ENCODE measurements at places on chromosomes 11 and 22. TPM values are rescaled to one million over a fixed set of nuclear protein-coding genes. Genes with fewer than 3 reads are reported as not detected.

- no peak for DNase-seq
Measured at GRCh38 chr11:1481483-1481825, 5.1 kb downstream of the MOB2 start.

DNA sequence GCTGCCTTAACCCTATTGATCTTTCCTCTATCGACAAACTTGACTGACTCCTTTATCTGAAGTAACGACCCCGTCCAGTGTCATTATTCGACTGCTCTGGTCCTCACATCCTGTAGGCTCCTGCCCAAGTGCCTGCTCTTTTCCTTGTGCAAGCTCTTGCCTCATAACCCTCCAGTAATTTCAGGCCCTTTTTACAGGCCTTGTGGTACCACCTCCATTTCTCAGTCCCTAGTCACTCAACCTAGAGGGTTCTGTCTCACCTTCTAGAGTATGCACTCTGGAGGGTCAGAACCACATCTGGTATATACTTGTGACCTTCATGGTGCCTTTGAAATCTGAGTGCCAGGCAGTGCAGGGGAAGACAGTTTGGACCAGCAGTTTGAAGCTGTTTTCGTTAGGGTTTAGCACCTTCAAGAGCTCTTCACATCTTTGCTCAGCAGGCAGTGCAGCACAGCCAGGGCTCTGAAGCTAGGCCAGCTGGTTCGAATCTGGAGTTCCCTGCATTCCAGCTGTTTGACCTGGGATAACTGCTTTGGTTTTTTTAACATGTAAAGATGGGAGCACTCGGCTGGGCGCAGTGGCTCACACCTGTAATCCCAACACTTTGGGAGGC, 11.2 kb downstream of the SNRPD3 start:
- DNase-seq, result no peak

- DNase-seq, result peak; percentile 85
Measured at GRCh38 chr11:88535916-88536547, 198.5 kb upstream of the CTSC start.

DNA sequence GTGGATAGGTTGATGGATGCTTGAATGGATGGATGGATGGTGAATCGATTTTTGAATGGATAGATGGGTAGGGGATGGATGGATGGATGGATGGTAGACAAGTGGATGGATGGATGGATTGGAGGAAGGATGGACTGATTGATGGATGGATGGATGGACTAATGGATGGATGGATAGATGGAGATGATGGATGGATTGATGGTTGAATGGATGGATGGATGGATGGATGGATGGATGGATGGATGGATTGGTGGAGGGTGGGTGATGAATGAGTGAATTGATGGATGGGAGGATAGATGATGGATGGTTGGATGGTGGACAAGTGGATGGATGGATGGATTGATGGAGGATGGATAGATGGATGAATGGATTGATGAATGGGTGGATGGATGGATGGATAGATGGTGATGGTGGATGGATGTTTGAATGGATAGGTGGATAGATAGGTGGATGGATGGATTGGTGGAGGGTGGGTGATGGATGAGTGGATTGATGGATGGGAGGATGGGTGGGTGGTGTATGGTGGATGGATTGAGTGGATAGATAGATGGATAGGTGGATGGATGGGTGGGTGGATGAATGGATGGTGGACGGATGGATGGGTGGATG, 1140.9 kb downstream of the BRD1 start:
- no peak for DNase-seq

GRCh38 chr22:44309137-44309536, 3.6 kb downstream of the SHISAL1 start:
- peak; percentile 41 for DNase-seq

The PKNOX2 gene
- total RNA-seq, result not detected

The DEPDC7 gene
- 0.35 TPM for total RNA-seq

GRCh38 chr11:79237703-79238102, 203.1 kb downstream of the TENM4 start:
- DNase-seq, result no peak

DNA sequence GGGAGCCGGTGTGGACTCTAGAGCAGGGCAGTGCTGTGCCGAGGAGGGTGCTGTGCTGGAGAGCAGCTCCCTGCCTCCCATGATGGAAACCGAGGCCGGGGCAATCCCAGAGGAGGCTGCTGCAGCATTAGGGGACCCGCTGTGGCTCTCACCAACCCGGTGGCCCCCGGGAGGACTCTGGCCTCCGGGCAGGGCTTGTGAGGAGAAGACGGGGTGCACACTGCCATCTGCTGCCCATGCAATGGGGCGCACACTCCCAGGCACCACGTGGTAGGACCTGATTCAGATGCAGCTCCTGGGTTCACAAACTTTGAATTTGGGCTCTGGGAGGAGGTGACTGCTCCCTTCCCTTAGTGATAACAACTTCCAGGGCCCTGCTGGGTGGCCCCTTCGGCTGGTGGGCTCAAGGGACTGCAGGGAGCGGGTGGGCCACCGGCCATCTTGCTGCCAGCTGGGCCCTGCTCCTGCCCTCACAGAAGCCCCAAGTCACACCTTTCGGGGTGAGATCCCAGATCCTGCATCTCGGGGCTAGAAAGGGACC, 93.8 kb upstream of the FGF3 start:
- DNase-seq, result no peak

- no peak for DNase-seq
Measured at GRCh38 chr22:43230971-43231723, 44.2 kb upstream of the TTLL12 start.

DNA sequence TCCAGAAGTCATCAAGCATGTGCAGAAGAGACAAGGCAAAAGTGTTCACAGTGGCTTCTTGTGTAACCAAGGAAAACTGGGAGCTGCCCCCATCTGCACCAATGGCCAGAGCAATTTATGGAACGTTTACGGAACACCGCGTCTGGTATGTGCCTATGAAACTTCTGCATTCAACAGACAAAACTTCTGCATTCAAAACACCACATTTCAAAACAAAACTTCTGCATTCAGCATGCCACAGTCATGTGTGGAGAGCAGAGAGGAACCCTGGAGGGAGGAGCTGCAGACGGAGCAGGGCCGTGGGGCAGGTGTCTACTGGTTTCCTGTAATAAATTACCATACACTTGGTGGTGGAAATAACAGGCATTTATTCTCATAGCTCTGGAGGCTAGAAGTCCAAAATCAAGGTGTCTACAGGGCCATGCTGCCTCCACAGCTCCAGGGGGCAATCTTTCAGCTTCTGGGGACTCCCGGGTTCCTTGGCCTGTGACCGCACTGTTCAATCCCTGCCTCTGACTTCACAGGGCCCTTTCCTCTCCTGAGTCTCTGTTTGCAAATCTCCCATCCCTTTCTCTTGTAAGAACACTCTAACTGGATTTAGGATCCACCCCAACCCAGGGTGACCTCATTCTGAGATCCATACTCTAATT, 32.2 kb downstream of the RPL3 start:
- no peak for DNase-seq

- no peak for DNase-seq
Measured at GRCh38 chr11:113977071-113977490, 2.2 kb downstream of the HTR3A start.

The ARHGEF17 gene
- total RNA-seq, result 24.2 TPM

The MRPL11 gene
- 46.9 TPM for total RNA-seq

The CDK2AP2 gene
- total RNA-seq, result 23.0 TPM

GRCh38 chr11:68047437-68048290, 8.8 kb downstream of the TCIRG1 start:
- DNase-seq, result no peak

GRCh38 chr11:117816846-117817367, 7.6 kb downstream of the FXYD2 start:
- no peak for DNase-seq

GRCh38 chr22:32832174-32832573, 30.7 kb downstream of the TIMP3 start:
- no peak for DNase-seq

The PCSK7 gene
- 47.7 TPM for total RNA-seq

DNA sequence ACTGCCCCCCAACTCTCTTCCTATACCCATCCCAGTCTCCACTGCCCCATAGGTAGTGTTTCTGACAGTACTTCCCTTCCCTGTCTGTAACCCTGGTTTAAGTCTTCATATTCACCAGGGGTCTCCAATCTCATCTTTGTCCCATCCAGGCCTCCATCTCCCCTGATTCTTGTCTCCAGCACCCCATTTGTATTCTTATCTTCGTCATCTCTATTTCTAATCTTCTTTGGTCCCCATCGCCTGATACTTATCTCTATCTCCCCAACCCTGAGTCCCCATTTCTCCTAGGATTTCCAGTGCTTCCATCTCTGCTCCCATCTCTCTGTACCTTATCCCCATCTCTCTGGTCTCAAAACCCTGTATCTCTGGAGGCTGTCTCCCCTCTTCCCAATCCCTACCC, 1.8 kb downstream of the PHOX2A start:
- DNase-seq, result no peak

GRCh38 chr11:17722000-17722643, 2.8 kb downstream of the MYOD1 start:
- no peak for DNase-seq

DNA sequence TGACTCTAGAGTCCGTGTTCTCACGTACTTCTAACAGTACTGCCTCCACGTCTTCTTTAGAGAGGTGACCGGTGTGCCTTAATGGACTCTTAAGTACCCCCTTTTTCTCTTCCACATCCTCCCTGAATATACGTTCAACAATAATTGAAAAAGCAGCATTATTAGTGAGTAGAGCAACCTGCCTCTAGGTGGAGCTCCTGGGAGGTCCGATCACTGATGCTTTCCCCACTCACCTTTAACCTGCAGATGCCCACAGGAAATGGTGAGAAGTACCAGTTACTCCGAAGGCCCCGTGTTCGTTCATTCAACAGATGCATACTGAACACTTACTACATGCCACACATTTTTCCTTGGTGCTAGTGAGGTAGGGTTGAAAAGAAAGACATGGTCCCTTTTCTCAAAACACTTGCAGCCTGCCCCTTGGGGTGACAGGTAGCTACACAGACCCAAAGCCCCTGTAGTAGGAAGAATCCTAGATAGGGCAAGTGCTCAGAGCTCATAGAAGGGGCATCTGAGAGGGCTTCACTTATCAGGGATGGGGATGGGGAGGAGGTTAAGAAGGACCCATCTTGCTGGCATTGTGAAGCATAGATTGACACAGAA, 72.7 kb downstream of the FEZ1 start:
- no peak for DNase-seq

The GPR83 gene
- total RNA-seq, result not detected

- no peak for DNase-seq
Measured at GRCh38 chr11:79419120-79419519, 21.7 kb downstream of the TENM4 start.

DNA sequence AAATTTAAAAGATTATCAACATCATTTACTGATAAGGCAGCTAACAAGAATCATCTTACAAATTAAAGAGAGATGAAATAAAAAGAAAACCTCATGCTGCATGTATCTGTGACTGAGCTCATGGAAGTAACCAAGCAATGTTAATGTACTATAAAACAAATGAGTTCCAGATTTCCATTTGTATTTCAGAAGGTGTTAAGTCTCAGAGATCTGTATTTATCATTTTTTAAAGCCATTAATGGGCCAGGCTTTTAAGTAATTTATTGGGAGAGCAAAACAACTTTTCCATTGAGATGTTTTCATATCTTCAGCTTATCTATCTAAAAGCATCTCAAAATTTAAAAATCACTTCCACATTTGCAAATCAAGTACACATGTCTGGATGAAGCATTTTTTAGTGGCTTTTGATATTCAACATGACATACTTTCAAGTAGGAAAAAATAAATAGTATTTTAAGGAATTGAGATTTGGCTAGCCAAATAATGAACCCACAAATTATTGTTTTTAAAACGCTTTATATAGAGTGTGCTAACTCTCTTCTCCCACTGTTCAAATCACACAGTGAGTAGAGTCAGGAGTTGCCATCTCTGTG, 17.9 kb upstream of the BBOX1 start:
- no peak for DNase-seq

The BTG4 gene
- not detected for total RNA-seq

The MICAL3 gene
- total RNA-seq, result 19.0 TPM

DNA sequence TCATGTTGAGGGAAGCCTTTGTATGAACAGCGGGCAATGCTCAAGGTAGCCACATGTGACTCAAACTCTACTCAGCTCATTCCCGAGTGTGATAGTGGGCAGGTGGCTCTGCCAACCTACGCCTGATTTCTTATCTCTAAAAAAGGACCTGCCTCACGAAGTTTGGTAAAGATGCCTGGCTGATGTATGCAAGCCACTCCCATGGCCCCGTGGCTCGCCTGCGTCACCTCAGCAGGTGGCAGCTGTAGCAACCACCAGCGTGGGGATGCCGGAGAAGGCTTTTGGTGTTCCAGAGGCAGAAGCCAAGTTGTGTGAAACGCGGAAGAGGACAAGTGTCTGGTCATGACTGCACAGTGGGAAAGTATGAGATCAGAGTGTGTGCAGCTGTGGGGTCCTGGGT, 5.4 kb downstream of the FADS2 start:
- no peak for DNase-seq

The TANGO2 gene
- total RNA-seq, result 36.4 TPM

- no peak for DNase-seq
Measured at GRCh38 chr11:10680956-10681487, 12.5 kb downstream of the IRAG1 start.

DNA sequence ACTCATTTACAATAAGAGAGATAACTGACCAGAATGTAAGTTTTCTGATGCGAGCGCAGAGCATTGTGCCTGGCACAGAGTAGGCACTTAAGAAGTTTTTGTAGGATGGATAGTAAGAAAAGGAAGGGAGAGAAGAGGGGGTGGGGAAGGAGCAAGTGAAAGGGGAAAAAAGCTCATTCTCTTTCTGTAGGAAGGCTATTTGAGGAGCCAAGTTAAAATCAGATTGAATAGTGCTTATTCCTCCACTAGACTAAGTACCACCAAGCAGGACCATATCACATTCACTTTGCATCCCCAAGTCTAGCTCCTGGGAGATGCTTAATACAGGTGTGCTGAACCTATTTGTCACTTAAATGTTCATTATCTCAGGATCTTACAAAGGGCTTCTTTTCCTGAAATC, 14.1 kb upstream of the CRKL start:
- no peak for DNase-seq

DNA sequence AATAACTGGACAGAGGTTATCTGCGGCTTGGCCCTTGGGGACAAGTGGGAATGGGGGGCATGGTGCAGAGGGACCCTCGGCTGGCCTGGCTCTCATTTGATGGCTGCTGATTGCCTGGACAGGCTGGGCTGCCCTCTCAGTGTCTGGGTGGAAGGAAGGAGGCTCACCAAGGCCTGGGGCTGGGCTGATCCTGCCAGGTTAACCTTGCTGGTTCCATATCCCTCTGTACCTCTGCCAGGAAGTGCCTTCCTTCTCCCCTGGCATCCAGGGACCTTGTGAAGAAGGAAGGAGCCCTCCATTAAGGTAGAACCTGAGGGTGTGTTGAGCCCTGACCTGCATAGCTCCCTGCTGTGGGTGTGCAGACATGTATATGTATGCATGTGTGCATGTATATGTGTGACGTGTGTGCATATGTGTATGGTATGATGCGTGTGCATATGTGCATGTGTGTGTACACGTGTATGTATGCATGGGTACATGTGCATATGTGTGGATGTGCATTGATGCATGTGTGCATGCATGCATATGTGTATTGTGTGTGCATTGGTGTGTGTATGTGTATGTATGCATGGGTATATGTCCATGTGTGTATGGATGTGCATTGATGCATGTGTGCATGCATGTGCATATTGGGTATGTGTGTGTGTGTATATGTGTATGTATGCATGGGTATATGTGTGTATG, 433.9 kb downstream of the TBC1D22A start:
- DNase-seq, result no peak

All from pulmonary artery endothelial cell (primary cell).